ENCODE measurements at places on chromosomes 4 and X.

DNA sequence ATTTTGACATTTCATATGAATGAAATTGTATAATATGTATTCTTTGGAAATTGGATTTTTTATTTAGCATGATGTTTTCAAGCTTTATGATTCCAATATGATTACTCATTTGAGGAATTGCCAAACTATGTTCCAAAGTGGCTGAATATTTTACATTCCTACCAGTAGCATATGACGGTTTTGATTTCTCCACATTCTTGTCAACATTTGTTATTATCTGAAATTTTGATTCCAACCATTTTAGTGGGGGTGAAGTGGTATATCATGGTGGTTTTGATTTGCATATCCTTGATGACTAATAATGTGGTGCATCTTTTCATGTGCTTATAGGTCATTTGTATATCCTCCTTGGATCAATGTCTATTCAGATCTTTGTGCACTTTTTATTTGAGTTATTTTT, 2.6 kb upstream of the BEX1 start:
- no peaks in the 10 kb centered on the region for H3K27me3 ChIP-seq
- no peak for DNase-seq
- no peaks in the 10 kb centered on the region for H3K4me1 ChIP-seq
- no peak overlapping the region for H3K4me3 ChIP-seq
- H3K27ac ChIP-seq = no peak overlapping the region

- H3K36me3 ChIP-seq = no peaks in the 10 kb centered on the region
- peaks cover 7% of the 10 kb centered on the region for H3K4me1 ChIP-seq
- DNase-seq = no peak
These were observed 23.9 kb downstream of the UBE2K start for GRCh38 chr4:39721788-39722187.

GRCh38 chrX:9108054-9108453, 74.1 kb upstream of the FAM9B start:
- H3K27ac ChIP-seq = no peak overlapping the region
- no peaks in the 10 kb centered on the region for H3K36me3 ChIP-seq
- no peaks in the 10 kb centered on the region for H3K27me3 ChIP-seq
- no peak overlapping the region for H3K4me3 ChIP-seq

DNA sequence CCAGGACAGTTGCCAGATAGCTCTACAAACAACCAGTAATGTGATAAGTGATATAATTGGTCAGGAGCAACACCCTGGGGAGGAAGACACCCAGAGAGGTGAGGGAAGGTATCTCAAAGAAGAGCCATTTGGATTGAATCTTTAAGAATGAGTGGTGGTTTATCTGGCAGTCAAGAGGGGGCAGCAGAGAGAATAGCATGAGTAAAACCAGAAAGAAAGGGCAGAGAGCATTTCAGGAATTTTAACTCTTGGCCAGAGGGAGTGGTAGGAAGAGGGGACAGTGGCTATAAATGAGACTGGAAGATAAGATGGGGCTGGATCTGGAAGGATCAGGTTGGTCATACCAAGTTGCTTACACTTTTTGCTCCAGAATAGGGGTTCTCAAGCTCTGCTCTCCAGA, 5.9 kb upstream of the SEPTIN6 start:
- no peaks in the 10 kb centered on the region for H3K27me3 ChIP-seq
- H3K4me3 ChIP-seq = no peak overlapping the region
- H3K4me1 ChIP-seq = no peaks in the 10 kb centered on the region
- H3K27ac ChIP-seq = no peak overlapping the region
- no peaks in the 10 kb centered on the region for H3K36me3 ChIP-seq

DNA sequence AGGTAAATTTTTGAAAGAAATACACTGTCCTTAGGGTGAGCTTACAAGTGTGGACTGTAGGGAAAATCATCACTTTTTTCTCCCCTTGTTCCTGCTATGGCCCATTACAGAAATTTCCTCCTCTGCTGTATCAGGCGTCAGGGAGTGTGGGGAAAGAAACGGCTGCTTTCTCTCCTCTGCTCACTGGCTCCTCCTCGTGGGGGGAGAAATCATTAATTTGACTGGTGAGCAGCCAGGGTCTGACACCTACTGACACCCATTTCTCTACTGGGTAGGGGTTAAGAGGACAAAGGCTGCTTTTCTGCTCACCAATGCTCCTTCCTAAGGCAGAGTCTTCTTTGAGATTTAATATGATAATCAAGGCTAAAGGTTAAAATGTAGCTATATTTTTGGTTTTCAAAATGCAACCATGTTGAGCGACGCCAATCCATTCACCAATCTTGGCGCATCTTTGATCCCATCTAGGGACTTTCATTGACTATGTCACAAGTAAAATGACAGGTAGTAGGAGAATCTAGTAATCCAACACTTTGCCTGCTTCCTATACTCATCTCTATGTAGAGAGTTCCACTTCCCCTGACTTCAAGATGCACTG, 25.1 kb downstream of the SETD7 start:
- H3K4me1 ChIP-seq = peaks cover 16% of the 10 kb centered on the region
- H3K4me3 ChIP-seq = no peak overlapping the region
- peaks cover 20% of the 10 kb centered on the region for H3K36me3 ChIP-seq
- no peaks in the 10 kb centered on the region for H3K27me3 ChIP-seq
- DNase-seq = no peak
- H3K27ac ChIP-seq = no peak overlapping the region
